Astrocyte (in vitro differentiated cells and primary cell): ENCODE measurements at places on chromosomes 3 and 15. TPM values are rescaled to one million over a fixed set of nuclear protein-coding genes. Genes with fewer than 3 reads are reported as not detected.
A peak's percentile ranks its signal among the peaks of the same experiment; 100 is the strongest.

Gene CORO2B
- 6.2 and 7.4 TPM in 2 replicates for total RNA-seq

DNA sequence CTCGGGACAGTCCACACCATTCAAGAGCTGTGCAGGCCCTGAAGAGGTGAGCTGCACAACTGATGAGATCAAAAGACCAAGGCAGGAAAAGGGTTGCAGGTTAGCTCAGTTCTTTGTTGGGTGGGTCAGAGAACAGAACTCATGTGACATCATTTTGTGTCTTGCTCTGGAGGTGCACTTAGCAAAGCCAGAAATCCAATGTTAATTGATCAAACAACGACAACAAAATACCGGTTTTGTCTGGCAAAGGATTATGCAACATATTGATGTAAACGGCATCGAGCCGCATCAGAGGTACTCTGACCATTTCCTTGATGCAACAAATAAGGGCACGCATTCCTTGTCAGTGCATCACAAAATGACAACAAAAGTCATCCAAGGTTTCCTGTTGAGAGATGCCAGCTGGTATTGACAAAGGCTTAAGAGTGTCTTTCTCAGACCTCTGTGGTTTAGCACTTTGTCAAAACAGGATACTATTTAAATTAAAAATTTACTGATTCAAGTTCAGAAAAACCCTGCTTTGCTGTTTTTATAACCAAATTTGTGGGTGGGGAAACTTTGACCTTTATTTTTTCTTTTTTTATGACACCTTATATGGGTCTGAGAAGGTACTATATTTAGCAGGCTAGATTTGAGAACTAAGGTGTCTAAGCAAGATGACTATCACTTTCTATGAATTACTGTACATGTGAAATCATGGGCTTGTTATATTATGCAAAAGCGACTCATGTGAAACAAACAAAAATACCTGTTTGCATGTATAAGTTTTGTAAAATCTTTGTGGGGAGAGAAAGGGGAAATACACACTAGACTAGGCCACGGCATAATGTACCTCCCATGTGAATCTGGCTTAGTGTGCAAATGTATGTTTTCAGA, 496.1 kb downstream of the FOXP1 start:
- no peaks in the 10 kb centered on the region for H3K36me3 ChIP-seq
- peaks cover 38% of the 10 kb centered on the region for H3K4me1 ChIP-seq
- H3K4me3 ChIP-seq = no peak overlapping the region
- peak overlapping the region; percentile 38 for H3K27ac ChIP-seq
- H3K27me3 ChIP-seq = no peaks in the 10 kb centered on the region

DNA sequence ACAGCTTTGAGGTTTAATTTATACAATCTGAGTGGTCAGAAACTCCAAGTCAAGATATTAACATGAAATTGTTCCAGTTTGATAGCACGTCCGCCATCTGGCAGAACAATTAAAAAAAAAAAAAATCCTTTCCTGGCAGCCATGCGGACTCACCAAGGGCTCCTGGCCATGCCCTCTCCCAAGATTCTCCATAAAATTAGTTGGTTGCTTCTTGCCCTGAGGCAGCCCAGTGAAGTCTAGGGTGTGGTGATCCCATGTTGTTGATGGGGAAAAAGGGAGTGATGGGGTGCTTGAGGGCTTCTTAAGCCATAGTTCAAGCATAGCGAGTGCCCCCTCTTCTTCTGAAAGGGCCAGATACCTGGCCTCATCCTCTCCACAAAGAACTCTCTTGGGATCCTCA, 81.7 kb upstream of the CCNL1 start:
- H3K4me1 ChIP-seq = no peaks in the 10 kb centered on the region
- H3K4me3 ChIP-seq = no peak overlapping the region
- H3K27me3 ChIP-seq = no peaks in the 10 kb centered on the region
- H3K27ac ChIP-seq = no peak overlapping the region
- H3K36me3 ChIP-seq = no peaks in the 10 kb centered on the region

Gene ISG20
- total RNA-seq = 15.9 and 18.6 TPM in 2 replicates

Gene MAP2K1
- total RNA-seq = 62.4 and 66.5 TPM in 2 replicates

GRCh38 chr3:94596887-94597566, 534.2 kb downstream of the NSUN3 start:
- no peak for DNase-seq
- H3K4me3 ChIP-seq = no peak overlapping the region
- no peak overlapping the region for H3K27ac ChIP-seq
- H3K27me3 ChIP-seq = no peaks in the 10 kb centered on the region
- H3K36me3 ChIP-seq = no peaks in the 10 kb centered on the region
- H3K4me1 ChIP-seq = no peaks in the 10 kb centered on the region

- H3K27me3 ChIP-seq = no peaks in the 10 kb centered on the region
- no peak overlapping the region for H3K27ac ChIP-seq
- no peak for DNase-seq
- no peak overlapping the region for H3K4me3 ChIP-seq
Observed at GRCh38 chr3:126446791-126447190, 28.9 kb downstream of the ZXDC start.
